Activated CD8-positive, alpha-beta memory T cell treated with anti-CD3 and anti-CD28 coated beads for 4 hours (primary cell): ENCODE measurements at places on chromosomes 2 and 18.

DNA sequence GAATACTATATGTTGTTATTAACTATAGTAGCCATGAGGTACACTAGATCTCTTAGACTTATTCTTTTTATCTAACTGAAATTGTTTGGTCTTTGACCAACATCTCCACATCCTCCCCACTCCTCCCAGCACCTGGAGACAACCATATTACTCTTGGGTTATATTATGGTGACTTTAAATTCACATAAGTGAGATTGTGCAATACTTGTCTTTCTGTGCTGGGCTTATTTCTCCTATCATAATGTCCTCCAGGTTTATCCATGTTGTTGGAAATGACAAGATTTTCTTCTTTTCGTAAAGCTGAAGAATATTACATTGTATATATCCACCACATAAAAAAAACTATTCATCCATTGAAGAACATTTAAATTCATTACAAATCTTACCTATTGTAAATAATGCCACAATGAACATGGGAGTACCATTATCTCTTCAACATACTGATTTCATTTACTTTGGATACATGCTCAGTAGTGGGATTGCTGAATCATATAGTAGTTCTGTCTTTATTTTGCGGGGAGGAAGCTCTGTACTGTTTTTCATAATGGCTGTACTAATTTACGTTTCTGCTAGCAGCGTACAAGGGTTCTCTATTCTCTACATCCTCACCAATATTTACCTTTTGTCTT, 159.2 kb upstream of the SCN7A start:
- DNase-seq = no peak

DNA sequence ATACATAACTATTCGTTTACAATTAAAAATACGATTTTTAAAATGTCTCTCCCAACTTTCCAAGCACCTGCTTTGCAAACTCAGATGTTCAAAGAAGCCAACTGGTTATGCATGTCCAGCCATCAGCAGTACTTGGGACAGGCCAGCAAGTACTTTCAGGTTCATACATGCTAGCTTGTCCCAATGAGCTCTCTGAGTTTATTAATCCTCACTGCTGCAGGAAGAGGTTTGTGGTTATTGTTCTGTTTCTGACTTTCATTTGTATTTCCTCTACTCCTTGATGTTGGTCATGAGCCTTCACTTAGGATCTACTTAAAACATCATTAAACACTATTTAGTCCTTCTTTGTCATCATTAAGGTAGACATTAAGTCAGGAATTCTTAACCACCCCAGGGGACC, 374.1 kb downstream of the LRATD1 start:
- DNase-seq = no peak

GRCh38 chr2:11371092-11371937, 26.9 kb upstream of the ROCK2 start:
- no peak for DNase-seq

- DNase-seq = no peak
Observed at GRCh38 chr2:94986392-94986963, 39.0 kb upstream of the MAL start.

DNA sequence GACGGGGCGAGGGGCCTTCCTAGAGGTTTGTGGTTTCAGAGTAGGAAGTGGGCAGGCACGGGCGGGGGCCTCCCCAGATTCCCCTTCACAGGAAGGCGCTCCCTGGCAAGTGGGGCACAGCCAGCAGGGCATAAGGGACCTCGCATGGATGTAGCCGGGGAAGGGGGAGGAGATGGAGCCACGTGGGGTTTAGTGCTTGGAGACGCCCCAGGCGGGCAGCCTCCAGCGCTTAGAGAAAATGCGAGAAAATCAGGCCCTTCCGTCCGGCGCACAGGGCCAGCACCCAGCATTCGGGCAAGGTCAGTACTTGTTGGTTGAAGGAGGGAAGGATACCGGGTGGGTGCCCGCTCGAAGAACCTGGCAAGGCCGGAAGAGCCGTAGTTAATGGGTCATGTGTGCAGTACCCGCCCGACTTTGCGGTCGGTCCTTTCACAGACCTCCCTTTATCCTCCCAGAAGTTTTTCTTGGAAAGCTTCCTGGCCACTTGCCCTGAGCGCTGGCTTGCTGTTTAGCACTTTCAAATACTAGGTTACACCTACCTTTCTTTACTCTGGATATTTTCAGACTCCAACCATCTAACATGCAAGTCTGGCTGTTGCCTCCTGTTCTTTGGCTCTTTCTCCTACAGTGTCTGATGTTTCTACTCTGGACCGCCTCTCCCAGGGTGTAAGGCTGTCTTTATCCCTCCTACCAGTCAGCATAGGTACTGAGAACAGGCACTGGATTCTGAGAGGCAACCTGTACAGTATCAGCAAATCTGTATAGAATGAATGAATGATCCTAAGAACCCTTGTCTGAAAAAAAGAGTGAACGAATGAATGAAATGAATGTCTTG, 78.1 kb downstream of the CIB4 start:
- DNase-seq = no peak
